ENCODE measurements at places on chromosomes 5 and 9.

GRCh38 chr9:95406121-95406520, 88.6 kb upstream of the FANCC start:
- DNase-seq = no peak

DNA sequence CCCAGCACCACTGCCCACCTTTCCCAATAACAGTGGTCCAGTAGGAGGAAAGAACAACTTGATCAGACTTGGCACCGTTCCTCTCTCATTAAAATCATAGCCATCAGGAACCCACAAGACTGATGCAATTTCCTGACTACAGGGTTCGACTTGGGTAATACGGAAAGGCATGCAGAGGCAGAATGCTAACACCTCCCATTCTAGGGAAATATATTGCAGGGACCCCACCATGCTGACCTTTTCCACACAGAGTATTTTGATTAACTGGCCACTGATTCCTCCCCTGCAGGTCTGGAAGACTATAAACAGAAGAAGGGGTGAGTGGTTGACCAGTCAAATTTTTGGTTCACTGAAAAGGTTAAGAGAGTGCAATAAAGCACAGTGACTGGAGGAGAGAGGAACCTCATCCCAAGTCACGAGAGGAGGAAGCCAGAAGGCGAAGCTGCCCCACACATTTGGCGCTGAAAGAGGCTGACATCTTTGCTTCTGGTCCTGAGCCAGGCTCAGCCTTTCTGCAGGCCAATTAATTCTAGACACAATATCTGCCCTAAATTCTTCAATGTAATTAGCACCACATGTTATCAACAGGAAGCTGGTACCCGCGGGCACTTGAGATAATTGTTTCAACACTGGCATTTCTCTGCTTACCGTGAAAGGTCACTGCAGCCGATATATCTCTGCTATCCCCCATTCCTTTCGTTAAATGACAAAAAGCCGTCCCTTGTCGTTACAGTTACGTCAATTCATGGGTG, 64.7 kb upstream of the SPOCK1 start:
- DNase-seq = no peak

- no peak for DNase-seq
Observed at GRCh38 chr9:85212887-85213286, 528.9 kb downstream of the AGTPBP1 start.

GRCh38 chr9:14485366-14485765, 171.4 kb upstream of the NFIB start:
- DNase-seq = no peak

- no peak for DNase-seq
Observed at GRCh38 chr5:77156379-77156778, 54.1 kb upstream of the PDE8B start.

GRCh38 chr9:18636781-18637180, 162.8 kb downstream of the ADAMTSL1 start:
- no peak for DNase-seq

GRCh38 chr9:132833550-132834121, 44.4 kb downstream of the AK8 start:
- DNase-seq = no peak

DNA sequence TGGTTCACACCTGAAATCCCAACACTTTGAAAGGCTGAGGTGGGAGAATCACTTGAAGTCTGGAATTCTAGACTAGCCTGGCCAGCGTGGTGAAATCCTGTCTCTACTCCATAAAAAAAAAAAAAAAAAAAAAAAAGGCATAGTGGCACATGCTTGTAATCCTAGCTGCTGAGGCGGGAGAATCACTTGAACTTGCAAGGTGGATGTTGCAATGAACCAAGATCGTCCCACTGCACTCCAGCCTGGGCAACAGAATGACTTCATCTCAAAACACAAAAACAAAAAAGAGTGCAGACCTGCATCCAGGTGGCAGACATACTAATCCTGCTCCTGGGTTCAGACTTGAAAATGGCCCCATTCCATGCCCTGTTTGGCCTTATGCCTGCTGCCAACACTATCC, 21.8 kb upstream of the ADAMTS19 start:
- no peak for DNase-seq
